ENCODE measurements at places on chromosomes 3 and 15. TPM values are rescaled to one million over a fixed set of nuclear protein-coding genes. Genes with fewer than 3 reads are reported as not detected.

GADL1 gene
- total RNA-seq, result not detected

ACKR2 gene
- 0.28 TPM for total RNA-seq

GOLGA6B gene
- total RNA-seq, result not detected

EXD1 gene
- not detected for total RNA-seq

TRAIP gene
- 1.4 TPM for total RNA-seq

TMEM40 gene
- not detected for total RNA-seq

GPR15 gene
- total RNA-seq, result not detected

SENP8 gene
- 2.6 TPM for total RNA-seq

MITF gene
- total RNA-seq, result 24.0 TPM

LTF gene
- 0.14 TPM for total RNA-seq

CD86 gene
- total RNA-seq, result not detected

TRPM1 gene
- total RNA-seq, result not detected

GHRL gene
- not detected for total RNA-seq

FBXW12 gene
- total RNA-seq, result not detected

GALNT15 gene
- 20.2 TPM for total RNA-seq

FBLN2 gene
- 442 TPM for total RNA-seq

CAMK2N2 gene
- total RNA-seq, result 0.14 TPM

THAP10 gene
- total RNA-seq, result 1.0 TPM

FLNB gene
- 188 TPM for total RNA-seq

C2CD4A gene
- total RNA-seq, result not detected

SCG3 gene
- not detected for total RNA-seq

GOLGA8Q gene
- total RNA-seq, result 1.3 TPM

APBA2 gene
- 5.2 TPM for total RNA-seq

KLHL6 gene
- total RNA-seq, result under 0.01 TPM

LTK gene
- not detected for total RNA-seq

PLOD2 gene
- total RNA-seq, result 239 TPM

IP6K1 gene
- 19.1 TPM for total RNA-seq

CNTN6 gene
- total RNA-seq, result 0.18 TPM

OR5K2 gene
- not detected for total RNA-seq

KBTBD13 gene
- total RNA-seq, result not detected

MYNN gene
- 23.8 TPM for total RNA-seq

GUCA1C gene
- not detected for total RNA-seq

FOXB1 gene
- not detected for total RNA-seq

NMNAT3 gene
- 0.28 TPM for total RNA-seq

LMCD1 gene
- 44.2 TPM for total RNA-seq

WWTR1 gene
- total RNA-seq, result 21.8 TPM

SPRED1 gene
- 30.7 TPM for total RNA-seq

CPLX3 gene
- total RNA-seq, result not detected

IQCH gene
- total RNA-seq, result 3.3 TPM

ARL14 gene
- not detected for total RNA-seq

RRP9 gene
- total RNA-seq, result 28.4 TPM

MLF1 gene
- total RNA-seq, result 12.9 TPM

CAPN3 gene
- 1.7 TPM for total RNA-seq

DPPA4 gene
- total RNA-seq, result not detected

CCR4 gene
- under 0.01 TPM for total RNA-seq

KCNAB1 gene
- under 0.01 TPM for total RNA-seq

FAM3D gene
- total RNA-seq, result not detected

ZBBX gene
- total RNA-seq, result under 0.01 TPM

NPAP1 gene
- total RNA-seq, result not detected

SLC6A20 gene
- total RNA-seq, result not detected

BLM gene
- 0.74 TPM for total RNA-seq

EEFSEC gene
- 1.3 TPM for total RNA-seq

SLC28A2 gene
- not detected for total RNA-seq

CD96 gene
- total RNA-seq, result 0.09 TPM

Data from smooth muscle cell of bladder (primary cell).